ENCODE measurements at places on chromosomes 12 and 14.

DNA sequence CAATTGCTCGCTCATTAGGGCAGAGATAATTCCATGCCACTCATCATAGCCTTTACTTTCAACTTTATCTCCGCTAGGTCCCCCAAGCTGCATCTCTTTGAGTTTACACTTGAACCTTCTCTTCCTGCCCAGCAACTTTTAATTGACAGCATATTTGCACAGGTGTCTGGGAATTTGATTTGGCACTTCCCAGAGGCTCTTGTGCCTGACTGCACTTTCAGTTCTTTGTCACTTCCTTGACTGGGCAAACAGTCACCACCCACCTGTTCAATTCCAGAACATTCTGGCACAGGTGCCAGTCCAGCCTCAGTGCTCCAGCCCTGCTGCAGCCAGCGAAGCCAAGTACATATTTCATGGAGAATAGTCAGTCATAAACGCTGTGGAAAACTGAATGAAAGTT is 110.1 kb upstream of the LRIG3 start:
- no peak for DNase-seq

- no peak for DNase-seq
Observed at GRCh38 chr12:113284751-113285150, 50.2 kb downstream of the SLC8B1 start.

- peak; percentile 64 for DNase-seq
Observed at GRCh38 chr12:53452159-53453077, 516 bp downstream of the PCBP2 start.

DNA sequence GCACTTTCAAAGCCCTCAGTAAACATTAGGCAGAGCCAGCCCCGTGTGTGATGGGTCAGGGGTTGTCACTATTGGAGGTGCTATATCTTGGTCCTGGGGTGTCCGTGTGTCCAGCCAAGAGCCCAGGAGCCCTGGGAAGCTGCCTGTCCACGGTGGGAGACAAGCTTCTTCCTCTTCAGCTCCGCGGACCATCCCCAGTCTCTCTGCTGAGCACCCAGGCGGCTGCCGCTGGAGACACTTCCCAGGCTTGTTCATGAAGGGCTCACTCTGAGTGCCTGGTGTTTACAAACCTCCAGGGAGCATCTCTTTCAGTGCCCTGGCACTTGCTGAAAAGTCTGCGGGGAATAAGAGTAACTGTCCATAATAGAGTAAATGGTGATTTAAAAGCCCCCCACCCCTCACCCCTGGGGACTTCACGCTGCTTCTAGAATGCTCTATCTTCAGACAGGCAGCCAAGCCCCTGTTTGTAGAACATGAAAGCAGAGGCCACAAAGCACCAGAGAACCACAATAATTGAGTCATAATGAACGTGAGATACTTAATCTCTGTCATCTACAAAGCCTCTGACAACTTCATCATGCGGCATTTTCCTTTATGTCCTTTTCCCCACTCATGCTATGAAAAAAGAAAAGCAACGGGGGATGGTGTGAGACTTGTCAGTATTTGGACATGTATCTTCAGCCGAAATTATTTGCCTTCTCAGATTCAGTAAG is 178.6 kb downstream of the TMEM132C start:
- no peak for DNase-seq

DNA sequence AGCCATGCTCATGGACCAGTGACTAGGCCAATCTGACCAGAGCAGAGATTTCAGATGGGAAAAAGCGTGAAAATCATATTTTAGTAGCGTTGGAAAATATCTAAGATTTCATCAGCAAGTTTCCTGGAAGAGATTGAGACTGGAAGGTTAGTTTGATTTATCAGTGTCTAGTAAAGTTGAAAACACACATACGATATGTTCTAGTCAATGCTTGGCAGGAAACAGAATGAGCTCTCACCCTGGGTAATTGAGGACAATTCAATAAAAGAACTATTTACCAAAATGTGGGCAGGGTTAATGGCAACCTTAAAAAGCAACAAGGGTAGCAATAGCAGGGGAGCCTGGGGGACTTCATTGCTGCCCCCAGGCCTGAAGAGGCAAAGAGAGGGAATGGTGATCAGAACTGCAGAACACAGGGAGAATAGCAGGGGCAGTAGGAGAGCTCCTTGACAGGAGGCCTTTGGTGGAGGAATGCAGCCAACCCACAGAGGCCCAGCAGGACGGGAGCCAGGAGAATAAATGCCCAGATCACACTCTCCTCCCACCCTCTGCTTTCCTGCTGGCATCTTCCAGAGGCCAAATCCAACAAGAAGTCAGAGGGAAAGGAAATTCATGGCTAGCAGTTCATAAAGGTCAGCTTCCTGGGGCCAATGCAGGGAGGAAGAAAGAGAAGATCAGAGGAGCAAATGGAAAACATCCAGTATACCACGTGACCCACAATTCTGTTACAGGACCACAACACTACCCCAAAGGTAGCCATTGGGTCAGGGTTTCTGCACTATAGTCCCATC is 27.6 kb upstream of the LRP6 start:
- no peak for DNase-seq

DNA sequence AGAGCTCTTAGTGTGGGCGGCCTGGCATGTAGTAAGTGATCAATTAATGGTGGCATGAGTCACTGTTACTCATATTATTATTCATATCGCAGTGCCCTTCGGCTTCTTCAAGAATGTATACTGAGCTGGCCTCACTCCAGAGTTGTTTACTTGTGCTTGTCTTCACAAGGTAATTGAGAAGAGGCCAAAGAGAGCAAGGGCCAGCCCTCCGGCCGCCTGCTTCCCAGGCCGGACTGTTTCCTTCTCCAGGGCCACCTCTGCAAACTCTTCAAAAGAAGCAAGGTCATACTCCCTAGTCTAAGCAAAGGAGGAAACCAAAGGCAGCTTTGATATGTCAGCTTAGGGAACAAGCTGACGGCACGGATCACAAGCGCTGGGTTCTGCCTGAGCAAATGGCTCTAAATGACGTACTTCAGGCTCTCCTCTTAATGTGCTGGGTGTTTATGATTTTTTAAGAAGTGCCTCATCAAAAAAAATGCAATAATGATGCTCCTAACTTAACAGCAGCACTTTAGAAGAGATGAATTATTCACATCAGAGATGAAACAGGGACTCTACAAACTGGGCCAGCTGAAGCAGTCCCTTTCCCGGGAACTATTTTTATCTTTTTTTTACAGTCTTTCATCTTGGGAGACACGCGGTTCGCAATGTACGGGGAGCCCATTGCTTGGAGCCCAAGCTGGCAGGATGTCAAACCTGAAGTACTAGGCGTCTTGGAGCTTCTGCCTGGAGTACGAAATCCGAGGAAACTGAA is 65.6 kb upstream of the DLK1 start:
- no peak for DNase-seq

- DNase-seq: no peak
Observed at GRCh38 chr12:58814036-58814435, 106.3 kb downstream of the LRIG3 start.

DNA sequence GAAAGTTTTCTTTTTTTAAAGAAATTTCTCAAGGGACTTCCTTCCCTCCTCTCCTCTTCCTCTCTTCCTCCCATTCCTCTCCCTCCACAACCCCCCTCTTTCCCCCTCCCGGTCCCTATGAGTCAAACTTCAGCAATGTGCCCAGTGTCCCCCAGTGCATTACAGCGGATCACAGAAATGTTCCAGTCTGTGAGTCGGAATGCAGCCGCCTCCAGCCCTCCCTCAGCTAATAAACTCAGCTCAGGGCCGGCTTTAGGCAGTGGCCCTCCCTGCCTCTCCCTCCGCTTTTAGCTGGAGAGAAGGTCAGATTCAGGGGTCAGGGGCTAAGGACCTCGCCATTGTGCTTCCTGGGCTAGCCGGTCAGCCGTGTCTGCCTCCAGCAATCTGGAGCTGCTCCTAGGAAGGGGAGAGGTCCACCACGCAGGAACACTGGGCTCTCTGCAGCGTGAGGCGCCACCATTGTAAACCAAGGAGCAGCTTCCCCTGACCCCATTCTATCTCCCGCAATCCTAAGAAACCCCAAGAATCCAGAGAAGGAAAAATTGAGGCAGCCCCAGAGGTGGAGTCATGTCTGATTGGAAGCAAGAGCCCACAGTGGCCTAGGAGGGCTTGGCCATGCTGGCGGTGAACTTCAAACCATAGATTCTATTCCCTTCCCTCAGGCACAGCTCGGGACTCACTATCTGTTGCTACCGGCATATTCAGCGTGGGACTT is 1.1 kb upstream of the HDAC7 start:
- no peak for DNase-seq

- DNase-seq: no peak
Observed at GRCh38 chr12:121793440-121793837, at the start of gene RHOF. Gene RHOF (minus strand): TSS chr12:121793688. CDS start chr12:121793633, 55 bp downstream.

DNA sequence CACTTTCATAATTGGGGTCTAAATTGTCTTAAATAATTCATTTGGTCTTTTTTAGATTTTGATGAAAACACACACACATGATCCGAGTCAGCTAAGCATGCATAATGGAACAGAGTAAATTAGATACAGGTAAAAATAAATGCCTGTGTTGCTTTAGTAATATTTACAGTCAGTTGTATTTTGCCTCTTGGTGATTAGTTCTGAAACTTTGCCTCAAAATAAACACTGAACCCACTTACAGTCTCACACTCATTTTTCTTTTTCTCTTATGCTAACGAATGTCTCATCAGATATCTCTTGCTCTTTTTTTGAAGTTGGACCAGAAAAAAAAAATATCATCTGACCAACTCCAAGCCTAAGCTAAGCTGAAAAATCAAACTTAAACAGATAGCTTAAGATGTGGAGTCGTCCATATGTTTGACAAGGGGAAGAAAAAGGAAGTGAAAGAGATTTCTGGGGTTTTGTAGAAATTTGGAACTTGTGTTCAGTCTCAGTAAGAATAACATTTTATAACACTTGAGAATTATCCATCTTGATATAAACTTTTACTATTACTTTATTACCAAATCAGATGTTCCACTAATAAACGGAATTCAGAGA is 592.5 kb downstream of the RPL10L start:
- no peak for DNase-seq

- no peak for DNase-seq
Observed at GRCh38 chr12:132143336-132144071, 615 bp downstream of the DDX51 start.

DNA sequence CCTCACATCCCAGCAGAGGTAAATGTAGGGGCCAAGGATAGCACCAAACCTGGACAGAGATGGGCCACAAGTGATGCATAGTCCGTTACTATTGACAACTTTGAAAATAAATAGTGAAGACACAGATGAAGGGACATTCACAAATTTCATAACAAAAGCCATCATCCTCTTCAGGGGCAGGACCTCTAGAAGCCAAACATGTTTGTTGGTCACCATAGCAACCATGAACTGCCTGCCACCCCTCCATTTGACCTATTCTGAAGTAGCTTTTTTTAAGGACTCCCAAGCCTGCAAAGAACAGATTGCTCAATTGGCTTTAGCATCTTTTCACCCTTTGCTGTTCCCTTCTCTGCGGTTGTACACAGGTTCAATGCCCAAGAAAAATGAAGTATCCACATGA is 35.7 kb upstream of the MDM1 start:
- DNase-seq: no peak

- DNase-seq: no peak
Observed at GRCh38 chr12:74719447-74719846, 181.8 kb downstream of the ATXN7L3B start.

GRCh38 chr14:61694039-61694438 is 1.3 kb upstream of the HIF1A start:
- no peak for DNase-seq

GRCh38 chr12:32612658-32613614 is 66.2 kb upstream of the DNM1L start:
- DNase-seq: no peak

DNA sequence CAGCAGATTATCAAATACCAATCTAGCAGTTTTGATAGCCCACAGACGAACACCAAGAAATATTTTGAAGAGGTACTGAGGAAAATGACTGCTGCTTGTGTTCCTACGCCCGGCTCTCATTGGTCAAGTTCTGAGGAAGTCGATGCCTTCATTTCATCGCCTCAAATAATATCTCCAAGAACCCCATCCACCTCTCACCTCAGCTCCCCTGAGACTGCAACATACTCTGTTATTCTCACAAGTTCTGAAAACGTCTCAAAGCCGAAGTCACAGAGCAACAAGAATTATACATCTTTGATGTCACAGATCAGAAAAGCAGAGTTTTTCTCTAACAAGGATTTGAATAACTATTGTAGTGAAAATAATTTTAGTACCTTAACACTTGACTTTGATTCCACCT is 55.5 kb upstream of the BCAT1 start:
- no peak for DNase-seq

- no peak for DNase-seq
Observed at GRCh38 chr14:95273001-95273978, 46.4 kb downstream of the CLMN start.

- no peak for DNase-seq
Observed at GRCh38 chr14:103140316-103141109, 17.3 kb downstream of the TNFAIP2 start.

Data from T-helper 17 cell (primary cell).